ENCODE measurements at places on chromosomes 6 and 20.

DNA sequence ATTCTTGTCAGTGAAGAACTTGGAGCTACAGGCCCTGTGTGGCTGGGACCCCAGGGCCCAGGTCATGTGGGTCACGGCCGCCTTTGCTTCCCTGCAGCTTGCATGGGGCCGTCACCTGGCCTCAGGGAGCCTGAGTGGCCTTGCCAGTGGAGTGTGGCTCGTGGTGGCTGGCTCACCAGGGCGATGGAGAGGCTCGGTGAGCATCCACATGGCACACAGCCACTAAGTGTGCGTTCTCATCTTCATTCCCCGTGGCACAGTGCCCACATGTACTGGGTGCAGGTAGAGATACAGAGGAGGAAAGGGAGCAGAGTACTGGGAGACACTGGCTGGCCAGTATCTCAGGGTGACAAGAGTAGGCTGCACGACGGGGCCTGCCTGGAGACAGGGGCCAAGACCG, 21.5 kb downstream of the MANBAL start:
- DNase-seq, result no peak

GRCh38 chr6:157008568-157008967, 231.4 kb downstream of the ARID1B start:
- no peak for DNase-seq

DNA sequence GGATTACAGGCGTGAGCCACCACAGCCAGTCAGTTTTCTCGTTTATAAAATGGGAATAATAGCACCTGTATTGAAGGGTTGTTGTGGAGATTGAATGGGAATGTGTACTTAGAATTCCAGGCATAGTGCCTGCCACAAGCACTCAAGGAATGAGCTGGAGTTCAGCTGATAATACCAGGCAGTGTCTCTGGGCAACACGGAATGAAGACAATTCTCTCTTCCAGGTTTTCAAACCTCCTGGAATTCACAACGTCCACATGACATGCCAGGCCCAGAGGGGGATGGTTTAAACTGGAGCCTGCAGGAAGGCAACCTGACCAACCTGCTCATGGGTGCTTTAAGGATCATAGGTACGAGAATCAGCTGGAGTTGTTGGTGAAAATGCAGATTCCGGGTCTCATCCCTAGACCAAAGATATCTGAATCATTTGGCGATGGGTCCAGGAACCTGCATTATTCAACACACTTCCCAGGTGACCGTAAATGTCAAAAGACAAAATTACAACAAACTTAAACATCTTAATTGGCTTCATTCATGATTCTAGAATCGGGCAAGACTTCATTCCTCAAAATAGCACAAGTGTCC, 1.9 kb upstream of the PTPN1 start:
- DNase-seq, result no peak

- DNase-seq, result no peak
Observed at GRCh38 chr6:160535270-160535669, 128.8 kb downstream of the LPA start.

- no peak for DNase-seq
Observed at GRCh38 chr6:169592558-169592957, 109.3 kb downstream of the WDR27 start.

DNA sequence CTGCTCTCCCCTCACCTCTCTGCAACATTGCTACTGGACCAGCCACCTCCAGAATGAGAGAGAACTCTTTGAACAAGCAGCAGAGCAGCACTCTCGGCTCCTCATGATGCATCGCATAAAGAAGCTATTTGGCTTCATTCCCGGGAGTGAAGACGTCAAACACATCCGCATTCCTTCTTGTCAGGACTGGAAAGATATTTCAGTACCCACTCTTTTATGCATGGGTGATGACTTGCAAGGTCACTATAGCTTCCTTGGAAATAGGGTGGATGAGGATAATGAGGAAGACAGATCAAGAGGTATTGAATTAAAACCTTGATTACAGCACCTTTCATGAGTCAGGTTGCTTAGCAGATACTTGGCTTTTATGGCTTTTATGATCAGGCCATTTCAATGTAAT, 4.3 kb downstream of the CALHM4 start:
- no peak for DNase-seq

DNA sequence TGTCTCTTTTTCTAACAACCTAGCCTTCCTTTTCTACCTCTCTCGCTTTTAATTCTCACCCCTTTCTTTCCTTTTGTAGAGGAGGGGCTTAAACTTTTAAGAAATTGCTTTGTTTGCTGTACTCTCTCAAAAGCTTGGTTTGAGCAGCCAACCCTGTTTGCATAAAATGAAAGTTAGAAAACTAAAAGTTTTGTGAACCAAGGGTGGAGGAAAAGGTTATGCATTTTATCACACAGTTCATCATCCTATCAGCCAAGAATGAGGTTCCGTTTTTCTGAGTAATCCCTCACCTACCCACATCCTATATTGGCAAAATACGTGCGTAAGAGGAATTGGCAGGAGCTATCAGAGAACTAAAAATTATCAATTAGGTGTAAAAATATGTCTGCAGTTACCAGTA, 42.8 kb upstream of the LOC128125822 start:
- no peak for DNase-seq

DNA sequence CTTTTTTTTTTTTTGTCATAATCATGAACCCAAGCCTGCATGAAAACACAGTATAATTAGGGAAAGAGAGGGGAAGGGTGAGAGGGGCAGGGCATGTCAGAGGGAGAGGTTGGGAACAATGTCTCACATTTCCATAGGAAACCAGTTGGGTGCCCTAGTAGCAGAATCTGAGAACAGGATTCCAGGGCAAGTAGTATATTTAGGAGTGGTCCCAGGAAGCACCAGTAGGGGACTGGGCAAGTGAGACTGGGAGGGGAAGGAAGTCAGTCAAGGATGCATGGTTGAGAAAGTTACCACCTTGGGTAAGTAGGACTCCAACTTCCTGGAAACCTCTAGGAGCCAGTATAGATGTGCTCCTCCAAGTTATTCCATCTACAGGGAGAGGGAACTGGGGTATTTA, 88.6 kb upstream of the MAFB start:
- DNase-seq, result no peak

- no peak for DNase-seq
Observed at GRCh38 chr6:31485055-31485454, 12.9 kb upstream of the MICB start.

GRCh38 chr20:16729565-16730460, at the start of gene SNRPB2:
SNRPB2 (plus strand) TSS chr20:16730026; CDS start chr20:16731703, 1,677 bp downstream.
- peak; percentile 72 for DNase-seq

All from stimulated activated CD8-positive, alpha-beta memory T cell treated with anti-CD3 and anti-CD28 coated beads, Interleukin-2, amount 100 ng/mL, for 48 hours (primary cell).